NB4 (cell line): ENCODE measurements at places on chromosomes 11 and 22.

DNA sequence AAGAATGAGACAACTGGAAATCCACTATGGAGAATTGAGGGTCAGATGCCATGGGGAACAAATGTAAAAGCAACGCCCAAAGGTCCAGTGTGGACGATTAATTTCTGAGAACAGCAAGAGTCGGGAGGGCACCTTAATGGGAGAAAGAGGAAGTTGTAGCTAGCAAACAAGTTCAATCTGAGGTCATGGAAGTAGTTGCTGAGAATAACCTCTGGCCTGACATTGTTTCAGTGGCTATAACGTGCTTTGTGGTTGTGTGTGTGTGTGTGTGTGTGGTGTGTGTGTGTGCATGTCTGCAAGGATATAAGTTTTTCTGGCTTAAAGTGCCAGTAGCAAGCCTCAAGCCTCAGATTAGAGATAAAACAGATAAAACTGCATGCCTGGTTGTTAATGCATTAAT, 1630.1 kb upstream of the TENM4 start:
- peak; percentile 64 for DNase-seq

GRCh38 chr11:72162891-72163492, 27.5 kb downstream of the FOLR3 start:
- no peak for DNase-seq

DNA sequence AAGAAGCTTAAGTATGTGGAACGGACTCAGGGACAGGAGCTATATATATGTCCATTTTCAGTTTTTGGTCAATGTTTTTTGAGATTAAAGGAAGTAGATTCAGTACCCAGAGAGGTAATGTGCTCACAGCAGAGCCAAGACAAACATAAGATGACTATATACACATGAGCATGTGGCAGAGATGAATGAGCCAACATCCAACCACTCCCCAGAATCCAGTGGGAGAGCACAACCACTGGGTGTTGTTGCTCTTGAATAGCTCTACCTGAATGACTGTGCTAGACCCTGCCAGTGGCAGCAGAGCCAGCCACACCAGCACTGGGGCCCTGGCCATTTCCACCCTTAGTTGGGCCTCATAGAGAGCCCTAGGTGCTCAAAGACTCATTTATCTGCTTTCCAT, 10.7 kb upstream of the SYTL2 start:
- no peak for DNase-seq

- peak; percentile 62 for DNase-seq
Measured at GRCh38 chr11:65132988-65133700, 1.2 kb downstream of the SYVN1 start.

GRCh38 chr22:48365386-48365785, 1462.3 kb downstream of the BRD1 start:
- DNase-seq, result no peak

DNA sequence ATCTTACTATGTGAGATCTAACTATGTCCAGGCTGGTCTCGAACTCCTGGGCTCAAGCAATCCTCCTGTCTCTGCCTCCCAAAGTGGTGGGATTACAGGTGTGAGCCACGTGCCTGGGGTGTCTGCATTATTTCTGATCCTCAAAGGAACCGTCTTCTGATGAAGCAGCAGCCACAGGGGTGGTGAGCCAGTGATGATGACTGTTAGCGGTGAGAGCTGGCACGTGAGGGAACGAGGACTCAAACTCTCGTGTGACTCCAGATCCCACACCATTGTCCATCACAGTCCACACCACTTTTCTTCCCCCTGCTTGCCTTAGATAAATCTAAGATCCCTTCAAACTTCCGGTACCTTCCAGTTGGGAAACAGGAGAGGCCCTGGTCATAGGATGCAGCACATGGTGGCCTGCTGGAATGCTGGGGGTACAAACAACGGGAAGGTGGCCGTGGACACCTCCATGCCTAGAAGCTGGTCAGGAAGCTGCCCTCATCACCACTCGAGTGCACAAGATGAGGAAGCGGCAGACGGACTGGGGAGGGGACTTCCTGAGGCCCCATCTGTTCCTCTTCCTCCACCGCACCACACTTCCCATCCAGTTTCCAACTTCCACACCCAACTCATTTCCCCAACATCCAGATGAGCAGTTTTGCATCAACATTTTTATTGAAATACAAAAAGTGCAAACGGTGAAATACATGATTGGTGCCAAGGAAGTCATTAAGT, 23.8 kb downstream of the ARHGAP1 start:
- DNase-seq, result peak; percentile 67

GRCh38 chr11:111012491-111012890, 233.0 kb upstream of the POU2AF2 start:
- DNase-seq, result no peak

DNA sequence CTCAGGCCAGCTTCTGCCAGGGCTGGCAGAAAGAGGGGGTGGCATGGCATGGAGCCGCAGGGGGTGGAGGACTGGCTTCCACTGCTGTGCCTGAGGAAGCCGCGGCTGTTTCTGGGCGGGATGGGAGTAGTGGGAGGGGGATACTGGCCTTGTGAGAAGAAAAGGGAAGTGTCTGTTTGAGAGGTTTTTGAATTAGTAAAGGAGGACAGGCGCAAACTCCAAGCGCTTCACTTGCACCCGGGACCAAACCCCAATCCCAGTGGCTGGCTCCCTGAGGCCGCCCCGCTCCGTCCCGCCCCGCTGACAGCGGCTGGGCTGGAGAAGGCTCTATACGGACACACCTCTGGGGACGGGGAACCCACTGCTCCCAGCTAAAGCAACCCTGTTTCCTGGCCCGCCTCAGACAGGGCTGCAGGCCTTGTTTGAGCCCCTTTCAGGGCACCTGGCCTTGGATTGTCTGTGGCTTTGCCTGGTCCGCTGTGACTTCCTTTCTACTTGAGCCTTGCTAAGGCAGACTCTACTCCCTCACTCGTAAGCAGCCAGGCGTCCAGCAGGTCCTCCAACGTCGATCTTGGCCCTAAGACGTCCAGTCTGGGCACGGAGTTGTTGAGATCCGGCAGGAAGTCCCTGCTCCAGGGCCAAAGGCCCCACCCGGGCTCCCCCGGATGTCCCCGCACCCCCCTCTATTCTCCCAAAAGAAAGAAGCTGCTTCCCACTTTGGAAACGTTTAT, 2.2 kb downstream of the APOA1 start:
- peak; percentile 92 for DNase-seq

DNA sequence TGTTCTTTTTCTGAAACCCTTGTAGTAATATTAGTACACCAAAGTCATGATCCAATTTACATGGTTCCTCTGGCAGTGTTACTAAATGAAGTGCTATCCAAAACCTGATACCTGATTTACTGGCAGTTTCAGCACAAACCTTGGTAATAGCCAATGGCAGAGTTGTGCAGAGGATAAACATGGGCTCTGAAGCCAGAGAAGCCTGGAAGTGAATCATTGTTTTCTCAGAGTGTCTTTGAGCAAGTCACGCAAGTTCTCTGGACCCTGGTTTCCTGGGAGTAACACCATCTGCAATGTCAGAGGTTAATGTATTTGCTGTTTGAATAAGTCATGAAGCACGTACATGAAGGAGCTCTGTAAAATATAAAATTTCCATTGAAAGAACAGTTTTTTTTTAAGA, 222.3 kb upstream of the NARS2 start:
- no peak for DNase-seq

DNA sequence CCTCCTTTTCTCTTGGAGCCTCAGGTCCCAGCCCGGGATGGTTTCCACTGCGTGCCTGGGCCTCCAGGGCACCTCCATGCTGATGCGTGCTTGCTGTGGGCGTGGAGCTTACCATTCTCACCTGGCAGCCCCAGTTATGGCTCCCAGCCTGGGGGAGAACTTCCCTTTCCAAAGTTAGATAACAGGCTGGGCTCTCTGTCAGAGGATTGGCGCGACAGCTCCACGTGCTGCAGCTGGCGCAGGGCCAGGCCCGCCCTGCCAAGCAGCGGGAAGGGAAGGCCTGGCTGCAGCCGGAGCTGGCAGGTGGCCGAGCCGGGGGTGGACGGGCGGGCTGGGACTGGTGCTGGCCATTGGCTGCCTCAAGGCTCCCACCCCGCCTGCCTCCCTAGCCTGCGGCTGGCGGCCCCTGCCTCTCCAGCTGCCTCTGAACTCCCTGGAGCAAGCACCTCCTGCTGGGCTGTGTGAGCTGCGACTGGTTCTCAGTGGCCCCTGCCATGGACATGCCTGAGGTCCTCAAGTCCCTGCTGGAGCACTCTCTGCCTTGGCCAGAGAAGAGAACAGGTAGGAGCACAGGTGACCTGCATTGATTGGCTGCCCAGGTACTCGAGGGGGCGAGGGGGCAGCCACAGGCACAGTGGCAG, 14.6 kb upstream of the TEF start:
- DNase-seq, result peak; percentile 80

GRCh38 chr11:119091178-119091577, 6.5 kb downstream of the HMBS start:
- DNase-seq, result peak; percentile 40

GRCh38 chr11:92482492-92483060, 258.0 kb downstream of the FAT3 start:
- no peak for DNase-seq
